ENCODE measurements at places on chromosomes 7 and 10. TPM values are rescaled to one million over a fixed set of nuclear protein-coding genes. Genes with fewer than 3 reads are reported as not detected.

The TMEM225B gene
- total RNA-seq: not detected

DNA sequence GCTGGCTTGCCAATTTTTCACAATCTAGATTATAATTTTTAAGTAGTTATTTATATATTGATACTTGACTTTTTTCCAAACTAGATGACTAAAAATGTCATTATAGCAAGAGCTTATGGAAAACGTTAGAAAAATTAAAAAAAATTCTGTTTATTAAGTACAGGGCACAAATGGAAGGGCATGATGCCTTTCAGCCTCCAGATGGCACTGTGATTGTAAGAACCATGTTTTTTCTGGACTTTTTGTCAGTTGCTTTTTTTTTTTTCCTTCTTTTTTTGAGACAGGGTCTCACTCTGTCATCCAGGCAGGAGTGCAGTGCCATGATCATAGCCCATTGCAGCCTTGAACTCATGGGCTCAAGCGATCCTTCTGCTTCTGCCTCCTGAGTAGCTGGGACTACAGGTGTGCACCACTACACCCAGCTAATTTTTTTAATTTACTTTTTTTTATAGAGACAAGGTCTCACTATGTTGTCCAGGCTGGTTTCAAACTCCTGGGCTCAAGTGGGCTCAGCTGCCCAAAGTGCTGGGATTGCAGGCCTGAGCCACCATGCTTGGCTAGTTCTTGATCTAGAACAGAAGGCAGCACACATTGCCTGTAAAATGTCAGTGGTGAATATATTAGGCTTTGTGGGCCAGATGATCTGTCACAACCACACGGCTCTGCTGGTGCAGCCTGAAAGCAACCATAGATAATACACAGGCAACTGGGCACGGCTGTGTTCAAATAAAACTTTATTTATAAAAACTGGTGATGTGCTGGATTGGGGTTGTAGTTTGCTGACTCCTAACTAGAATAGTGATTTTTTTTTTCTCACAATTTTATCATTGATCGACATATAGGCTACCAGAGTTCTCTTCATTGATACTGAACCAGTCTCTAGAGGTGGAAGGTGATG lies 27.4 kb downstream of the UCMA start:
- DNase-seq: peak; percentile 36

GRCh38 chr10:112308125-112308502 lies 24.9 kb downstream of the TECTB start:
- no peak for DNase-seq

DNA sequence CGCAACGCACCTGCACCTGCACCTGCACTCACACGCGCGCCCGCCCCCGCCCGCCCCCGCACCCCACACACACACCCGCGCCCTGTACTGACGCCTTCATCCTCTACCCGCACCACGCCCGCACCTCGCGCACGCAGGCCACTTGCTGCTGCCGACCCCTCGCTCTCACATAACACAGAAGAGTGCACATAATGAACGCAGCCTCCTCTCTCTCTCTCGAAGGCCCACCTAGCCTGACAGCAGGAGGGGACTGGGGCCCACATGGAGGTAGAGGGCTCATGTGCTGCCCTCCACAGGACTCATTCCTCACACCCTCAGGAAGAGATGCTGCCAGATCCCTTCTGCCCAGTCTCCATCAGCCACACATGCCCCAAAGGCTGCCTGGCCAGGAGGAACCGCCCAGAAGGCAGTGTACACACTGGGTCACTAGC lies 432 bp upstream of the CAMK2B start:
- no peak for DNase-seq

- no peak for DNase-seq
These were observed 42.3 kb downstream of the UNCX start for GRCh38 chr7:1274876-1275375.

DNA sequence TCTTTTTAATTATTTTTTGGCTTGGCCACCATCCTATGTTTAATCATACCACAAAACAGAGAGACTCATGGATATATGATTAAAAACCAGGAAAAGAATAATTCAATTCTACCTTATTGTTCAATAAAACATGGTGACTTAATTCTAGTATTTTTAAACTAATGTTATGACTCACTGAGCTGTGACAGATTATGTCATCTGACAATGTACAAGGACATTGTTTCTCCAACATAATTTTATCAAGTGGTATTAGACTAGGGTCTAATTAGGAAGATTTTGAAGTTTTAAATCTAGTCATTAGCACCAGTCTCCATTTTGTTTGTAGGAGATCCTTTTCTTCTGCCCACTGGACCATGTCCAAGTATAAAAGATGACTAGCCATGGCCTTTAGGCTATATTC lies 199.3 kb upstream of the MDFIC start:
- DNase-seq: no peak

The UCMA gene
- not detected for total RNA-seq

The NUTM2E gene
- 0.19 TPM for total RNA-seq

GRCh38 chr7:116445447-116446211 lies 53.9 kb upstream of the CAV2 start:
- no peak for DNase-seq

DNA sequence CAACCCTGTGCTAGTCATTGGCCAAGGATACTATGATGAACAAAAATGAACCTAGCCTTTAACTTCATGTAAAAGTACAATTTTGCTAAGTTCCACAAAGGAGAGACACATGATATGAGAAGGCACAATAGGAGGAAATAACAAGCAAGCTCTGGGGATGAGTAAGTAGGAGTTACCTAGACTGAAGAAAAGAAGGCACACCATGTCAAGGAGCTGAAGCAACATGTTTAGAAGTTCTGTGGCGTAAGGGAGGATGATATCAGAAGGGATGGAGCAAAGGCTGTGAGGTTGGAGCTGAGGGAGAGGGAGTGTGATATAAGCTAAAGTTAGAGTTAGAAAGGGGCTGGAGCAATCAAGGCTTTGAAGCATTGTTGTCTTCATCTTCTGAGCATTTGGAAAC lies 25.6 kb downstream of the KIFBP start:
- peak; percentile 62 for DNase-seq

The ODAD2 gene
- 0.70 TPM for total RNA-seq

DNA sequence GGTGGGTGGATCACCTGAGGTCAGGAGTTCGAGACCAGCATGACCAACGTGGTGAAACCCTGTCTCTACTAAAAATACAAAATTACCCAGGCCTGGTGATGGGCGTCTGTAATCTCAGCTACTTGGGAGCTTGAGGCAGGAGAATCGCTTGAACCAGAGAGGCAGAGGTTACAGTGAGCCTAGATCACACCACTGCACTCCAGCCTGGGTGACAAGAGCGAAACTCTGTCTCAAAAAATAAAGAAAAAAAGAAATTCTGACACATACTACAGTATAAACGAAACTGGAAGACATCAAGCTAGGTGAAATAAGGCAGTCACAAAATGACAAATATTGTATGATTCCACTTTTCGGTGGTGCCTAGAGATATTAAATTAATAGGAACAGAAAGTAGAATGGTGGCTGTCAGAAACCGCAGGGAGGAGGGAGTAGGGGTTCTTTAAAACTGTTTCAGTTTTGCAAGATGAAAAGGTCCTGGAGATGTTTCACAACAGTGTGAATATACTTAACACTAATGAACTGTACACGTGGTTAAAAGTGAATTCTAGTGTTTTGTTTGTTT lies 23.2 kb downstream of the PILRA start:
- DNase-seq: no peak

GRCh38 chr7:78718212-78718611 lies 735.3 kb downstream of the MAGI2 start:
- DNase-seq: no peak

- DNase-seq: no peak
These were observed 26.3 kb upstream of the AKR1B1 start for GRCh38 chr7:134485203-134485602.

DNA sequence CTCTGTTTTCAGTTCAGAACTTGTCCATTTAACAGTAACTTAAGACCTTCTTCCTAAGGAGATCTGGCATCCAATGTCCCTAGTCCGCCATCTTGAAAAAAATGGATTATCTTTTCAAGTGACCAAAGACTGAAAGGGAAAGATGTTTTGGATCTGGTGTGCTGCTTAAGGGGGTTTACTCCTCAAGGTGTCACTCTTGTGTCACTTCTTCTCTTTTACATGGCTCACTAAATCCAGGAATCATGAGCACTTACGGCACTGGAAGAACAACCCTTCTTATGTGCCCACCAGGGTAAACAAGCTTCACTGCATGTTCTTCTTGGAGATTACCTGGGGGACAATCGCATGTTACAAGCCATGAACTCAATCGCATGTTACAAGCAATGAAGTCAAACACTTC lies 43.7 kb downstream of the ANXA8 start:
- DNase-seq: no peak

DNA sequence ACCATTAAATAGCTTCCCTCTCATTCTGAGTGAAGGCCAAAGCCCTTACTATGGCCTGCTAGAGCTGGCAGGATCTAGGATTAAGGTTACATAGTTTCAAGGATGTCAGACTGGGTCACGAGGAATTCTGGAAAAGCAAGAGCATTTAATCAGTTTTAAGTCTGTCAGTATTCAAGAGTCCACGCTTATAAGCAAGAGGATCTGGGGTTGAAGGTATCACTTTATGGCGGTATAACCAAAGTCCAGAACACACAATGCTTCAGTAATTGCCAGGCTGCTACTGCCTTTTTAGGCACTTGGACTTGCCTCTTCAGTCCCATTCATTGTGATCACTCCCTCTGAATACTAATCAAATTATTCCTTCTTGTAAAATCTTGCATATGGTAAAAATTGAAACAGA lies 101.0 kb downstream of the HBP1 start:
- DNase-seq: no peak

GRCh38 chr10:6174201-6174874 lies 28.4 kb upstream of the PFKFB3 start:
- DNase-seq: no peak

GRCh38 chr7:1922870-1923236 lies 252.8 kb downstream of the ELFN1 start:
- DNase-seq: no peak

The SAMD9 gene
- 16.5 TPM for total RNA-seq

- DNase-seq: no peak
These were observed at the start of gene TTYH3 for GRCh38 chr7:2631946-2632732. TTYH3 (plus strand) TSS chr7:2631986; CDS start chr7:2632156, 170 bp downstream.

GRCh38 chr10:117260084-117260483 lies 19.2 kb downstream of the SLC18A2 start:
- DNase-seq: no peak

DNA sequence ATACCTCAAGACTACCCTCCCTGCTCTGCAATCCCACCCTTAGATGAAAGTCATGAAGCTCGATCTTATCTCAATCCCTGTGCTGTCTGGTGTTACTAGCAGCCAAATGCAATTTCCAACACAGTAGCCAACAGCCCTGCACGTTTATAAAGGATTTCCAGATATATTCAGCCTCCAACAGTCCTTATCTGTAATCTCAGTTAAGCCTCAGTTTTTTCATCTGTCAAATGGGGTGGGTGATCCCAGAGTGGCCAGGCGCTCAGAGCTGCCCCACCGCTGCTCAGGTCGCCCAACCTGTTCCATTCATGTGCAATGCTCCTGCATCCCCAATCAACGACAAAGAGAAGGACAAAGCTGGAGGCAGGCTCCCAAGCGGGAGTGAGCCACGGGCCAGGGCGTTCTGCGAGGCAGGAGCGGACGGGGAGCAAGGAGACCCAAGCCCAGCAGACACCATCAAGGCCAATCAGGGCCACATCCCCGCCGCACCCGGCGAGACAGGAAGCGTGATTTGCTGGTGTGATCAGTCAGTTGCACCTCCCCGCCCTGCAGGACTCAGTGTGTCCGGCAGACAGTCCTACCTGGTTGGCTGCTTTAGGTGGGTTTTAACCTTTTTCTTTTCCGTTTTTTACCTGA lies 19.7 kb downstream of the PDGFA start:
- no peak for DNase-seq

The MOGAT3 gene
- total RNA-seq: not detected

GRCh38 chr7:155398944-155399343 lies 59.0 kb upstream of the EN2 start:
- DNase-seq: no peak

The ERV3-1 gene
- total RNA-seq: 37.9 TPM

The IQUB gene
- 0.29 TPM for total RNA-seq

DNA sequence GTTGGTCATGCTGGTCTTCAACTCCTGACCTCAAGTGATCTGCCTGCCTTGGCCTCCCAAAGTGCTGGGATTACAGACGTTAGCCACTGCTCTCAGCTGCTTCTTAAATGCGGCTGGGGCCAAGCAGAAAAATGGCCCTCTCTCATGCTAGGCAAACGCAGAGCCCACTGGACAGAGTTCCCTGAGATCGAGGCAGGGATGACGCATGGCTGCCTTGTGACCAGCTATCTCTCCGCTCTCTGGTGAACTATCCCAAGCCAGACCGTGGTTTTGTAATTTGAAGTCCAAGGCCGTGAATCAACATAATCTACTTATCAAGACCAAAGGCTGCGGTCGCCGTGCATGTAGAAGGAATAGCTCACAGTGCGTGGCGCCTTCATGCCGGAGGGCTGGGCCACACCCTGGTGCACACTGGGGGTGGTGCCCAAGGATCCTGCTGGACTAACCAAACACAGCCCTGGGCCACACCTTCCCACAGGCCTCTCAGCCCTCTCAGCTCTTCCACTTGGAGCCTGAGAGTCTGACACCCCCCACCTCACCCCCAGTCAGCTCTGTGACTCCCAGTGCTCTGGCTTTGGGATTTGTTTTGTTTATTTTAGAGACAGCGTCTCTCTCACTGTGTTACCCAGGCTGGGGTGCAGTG lies 88.1 kb upstream of the CUX1 start:
- DNase-seq: no peak

The RAMP3 gene
- total RNA-seq: not detected

DNA sequence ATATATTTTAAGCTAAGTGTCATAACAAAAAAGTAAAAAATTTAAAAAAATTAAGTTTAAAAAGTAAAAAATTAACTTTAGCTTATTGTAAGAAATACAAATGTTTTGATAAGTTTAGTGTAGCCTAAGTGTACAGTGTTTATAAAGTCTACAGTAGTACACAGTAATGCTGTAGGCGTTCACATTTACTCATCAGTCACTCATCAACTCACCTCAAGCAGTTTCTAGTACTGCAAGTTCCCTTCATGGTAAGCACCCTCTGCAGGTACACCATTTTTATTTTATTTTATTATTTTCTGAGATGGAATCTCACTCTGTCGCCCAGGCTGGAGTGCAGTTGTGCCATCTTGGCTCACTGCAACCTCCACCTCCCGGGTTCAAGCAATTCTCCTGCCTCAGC lies 316.0 kb downstream of the FGFR2 start:
- no peak for DNase-seq

DNA sequence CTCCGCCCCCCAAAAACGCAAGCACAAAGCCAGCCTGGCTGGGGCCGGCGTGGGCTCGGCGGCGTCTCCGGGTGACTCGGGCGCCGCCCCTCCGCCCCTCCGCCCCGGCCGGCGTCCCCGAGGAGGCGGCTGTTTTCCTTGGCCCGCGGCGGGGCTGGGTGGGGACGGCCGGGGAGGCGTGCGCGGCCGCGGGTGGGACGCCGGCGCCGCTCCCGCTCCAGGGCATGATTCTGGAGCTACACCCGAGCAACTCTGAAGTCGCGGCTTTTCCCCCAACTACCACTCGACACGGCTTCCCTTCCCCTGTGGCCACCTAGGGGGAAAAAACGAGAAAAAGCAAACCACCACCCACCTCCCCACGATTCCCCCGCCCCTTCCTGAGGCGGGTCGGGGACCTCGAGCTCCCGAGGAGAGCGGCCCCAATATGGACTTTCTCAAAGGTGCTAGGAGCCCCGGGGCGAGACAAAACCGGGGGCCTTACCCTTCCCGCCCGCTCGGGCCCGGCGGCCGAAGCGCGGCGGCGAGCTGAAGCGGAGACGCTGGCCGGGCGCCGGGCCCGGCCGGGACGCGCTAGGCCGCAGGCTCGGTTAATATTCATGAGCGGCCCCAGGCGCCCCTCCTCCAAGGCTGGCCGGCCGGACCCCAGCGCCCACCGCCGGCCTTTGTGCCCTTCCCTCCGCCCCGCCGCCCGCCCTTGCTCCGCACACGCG lies 856 bp downstream of the ARHGAP21 start:
- no peak for DNase-seq

GRCh38 chr7:117951285-117951684 lies 78.0 kb upstream of the CTTNBP2 start:
- no peak for DNase-seq

The FAM180A gene
- not detected for total RNA-seq

Measured in glomerular endothelial cell (primary cell).